ENCODE measurements at places on chromosomes 12 and 14.
A peak's percentile ranks its signal among the peaks of the same experiment; 100 is the strongest.

GRCh38 chr12:53938326-53939140 lies at the start of gene HOXC13:
Gene HOXC13 (plus strand): TSS chr12:53938831. CDS start chr12:53938907, 76 bp downstream.
- no peak for DNase-seq

DNA sequence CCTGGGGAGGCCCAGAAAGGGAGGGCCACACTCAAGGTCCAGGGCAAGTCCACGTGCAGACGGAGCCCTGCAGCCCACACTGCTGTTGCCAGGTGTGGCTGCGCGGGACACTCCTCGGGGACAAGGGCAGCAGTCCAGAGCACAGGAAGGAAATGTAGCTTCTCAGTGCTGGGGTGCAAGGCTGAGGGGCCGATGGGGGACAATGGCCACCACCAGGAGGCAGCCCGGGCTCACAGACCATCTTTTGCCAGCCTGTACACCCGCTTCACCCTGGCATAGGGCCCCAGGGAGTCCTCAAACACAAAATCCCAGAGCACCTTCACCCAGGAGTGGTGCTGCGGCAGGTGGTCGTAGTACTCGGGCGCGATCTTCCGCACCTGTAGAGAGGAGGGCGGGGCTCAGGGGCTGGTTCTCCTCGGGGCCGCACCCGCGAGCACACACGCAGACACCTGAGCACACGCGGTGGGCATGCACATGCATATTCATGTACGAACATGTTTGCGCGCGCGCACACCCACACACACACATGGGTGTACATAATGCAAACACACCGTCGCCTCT lies 12.8 kb downstream of the DEGS2 start:
- no peak for DNase-seq

DNA sequence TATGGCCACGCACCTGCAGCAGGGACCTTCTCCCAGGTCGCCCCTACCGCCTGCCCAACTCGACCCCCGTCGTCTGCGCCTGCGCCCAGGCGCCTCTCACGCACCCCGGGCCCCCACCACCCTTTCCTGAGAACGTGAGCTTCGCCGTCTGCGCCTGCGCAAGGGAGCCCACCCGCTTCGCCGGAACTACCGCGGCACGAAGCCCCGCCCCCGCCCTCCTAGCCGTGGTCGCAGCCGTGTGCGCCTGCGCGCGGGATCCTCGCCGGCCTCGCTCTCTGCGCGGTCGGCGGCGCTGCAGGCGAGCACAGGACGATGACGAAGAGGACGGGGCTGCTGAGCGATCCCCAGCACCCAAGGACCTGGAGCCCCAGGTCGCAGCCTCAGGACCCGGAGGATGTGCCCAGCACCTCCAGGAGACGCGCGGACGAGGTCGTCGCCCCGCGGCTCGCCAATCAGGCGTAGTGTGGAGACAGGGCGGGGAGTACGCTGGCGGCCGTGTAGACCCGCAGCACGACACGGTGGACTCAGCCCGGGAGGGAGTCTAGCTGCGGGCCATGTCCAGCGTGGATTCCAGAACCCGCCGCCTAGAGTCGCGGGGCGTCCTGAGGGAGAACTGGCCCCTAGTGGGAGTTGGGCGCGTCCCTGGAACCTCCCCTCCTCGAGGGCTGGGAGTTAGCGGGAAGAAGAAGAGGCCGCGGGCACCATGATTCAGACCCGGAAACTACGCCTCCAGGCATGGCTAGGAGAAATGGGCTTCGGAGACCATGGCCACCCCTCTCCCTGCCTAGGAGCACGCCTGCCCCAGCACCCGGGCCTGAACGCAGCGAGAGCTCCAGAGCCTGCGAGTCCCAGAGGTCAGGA lies 1120.8 kb upstream of the TMEM132C start:
- DNase-seq: peak; percentile 69

- no peak for DNase-seq
Measured at GRCh38 chr12:82099216-82099615, 259.0 kb downstream of the CCDC59 start.

DNA sequence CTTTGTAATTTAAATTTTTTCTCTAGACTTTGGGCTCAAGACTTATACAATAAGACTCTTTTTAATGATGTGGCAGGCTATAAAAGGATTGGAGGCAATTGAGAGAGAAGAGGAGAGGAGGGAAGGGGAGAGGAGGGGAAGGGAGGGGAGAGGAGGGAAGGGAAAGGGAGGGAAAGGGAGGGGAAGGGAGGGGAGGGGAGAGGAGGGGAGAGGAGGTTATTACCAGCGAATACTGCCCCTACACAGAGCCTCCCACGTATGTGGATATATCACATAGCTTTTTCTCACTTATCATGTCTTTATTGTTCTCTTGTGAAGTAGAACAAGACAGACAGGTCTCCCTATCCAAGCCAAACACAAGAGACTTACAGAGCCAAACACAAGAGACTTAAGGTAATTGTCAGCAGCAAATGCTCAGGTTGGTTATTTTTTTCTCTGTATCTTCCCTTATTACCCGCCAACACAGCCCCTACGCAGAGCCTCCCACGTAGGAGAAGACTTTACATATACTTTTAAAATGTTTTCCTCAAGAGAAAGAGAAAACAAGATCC lies 63.1 kb downstream of the DRAM1 start:
- no peak for DNase-seq

Data from CD4-positive, alpha-beta T cell treated with Interleukin-15 for 4 hours (primary cell).